ENCODE measurements at places on chromosomes 1 and 21.
A peak's percentile ranks its signal among the peaks of the same experiment; 100 is the strongest.

GRCh38 chr1:67679691-67680090, 5.3 kb upstream of the GADD45A start:
- no peak for DNase-seq

DNA sequence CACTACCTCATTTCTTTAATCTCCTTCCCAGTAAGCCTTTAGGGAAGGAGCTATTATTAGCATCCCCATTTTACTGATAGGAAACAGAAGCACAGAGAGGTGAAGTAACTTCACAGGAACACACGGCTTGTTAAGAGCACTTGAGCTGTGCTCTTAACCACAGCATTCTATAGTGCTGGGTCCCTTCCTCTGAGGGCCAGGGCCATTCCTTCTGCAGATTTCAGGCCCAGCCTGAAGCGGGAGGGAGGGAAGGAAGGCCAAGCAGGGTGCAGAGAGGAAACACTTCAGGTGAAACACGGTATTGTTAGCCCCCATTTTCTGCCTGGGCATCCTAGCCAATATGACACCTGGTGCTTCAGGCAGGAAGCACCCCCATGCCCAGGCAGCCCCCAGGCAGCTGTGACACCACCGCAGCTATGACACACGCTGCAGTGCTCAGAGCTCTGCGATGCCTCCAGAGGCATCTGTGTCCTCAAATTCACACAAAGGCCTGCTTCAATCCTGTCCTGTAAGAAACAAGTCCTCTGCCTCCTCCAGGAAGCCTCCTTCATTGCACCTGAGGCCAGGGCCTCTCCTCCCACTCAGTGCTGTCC, 4.5 kb upstream of the EXTL1 start:
- no peak for DNase-seq

- DNase-seq = no peak
Measured at GRCh38 chr1:111948209-111949171, 41.0 kb downstream of the KCND3 start.

DNA sequence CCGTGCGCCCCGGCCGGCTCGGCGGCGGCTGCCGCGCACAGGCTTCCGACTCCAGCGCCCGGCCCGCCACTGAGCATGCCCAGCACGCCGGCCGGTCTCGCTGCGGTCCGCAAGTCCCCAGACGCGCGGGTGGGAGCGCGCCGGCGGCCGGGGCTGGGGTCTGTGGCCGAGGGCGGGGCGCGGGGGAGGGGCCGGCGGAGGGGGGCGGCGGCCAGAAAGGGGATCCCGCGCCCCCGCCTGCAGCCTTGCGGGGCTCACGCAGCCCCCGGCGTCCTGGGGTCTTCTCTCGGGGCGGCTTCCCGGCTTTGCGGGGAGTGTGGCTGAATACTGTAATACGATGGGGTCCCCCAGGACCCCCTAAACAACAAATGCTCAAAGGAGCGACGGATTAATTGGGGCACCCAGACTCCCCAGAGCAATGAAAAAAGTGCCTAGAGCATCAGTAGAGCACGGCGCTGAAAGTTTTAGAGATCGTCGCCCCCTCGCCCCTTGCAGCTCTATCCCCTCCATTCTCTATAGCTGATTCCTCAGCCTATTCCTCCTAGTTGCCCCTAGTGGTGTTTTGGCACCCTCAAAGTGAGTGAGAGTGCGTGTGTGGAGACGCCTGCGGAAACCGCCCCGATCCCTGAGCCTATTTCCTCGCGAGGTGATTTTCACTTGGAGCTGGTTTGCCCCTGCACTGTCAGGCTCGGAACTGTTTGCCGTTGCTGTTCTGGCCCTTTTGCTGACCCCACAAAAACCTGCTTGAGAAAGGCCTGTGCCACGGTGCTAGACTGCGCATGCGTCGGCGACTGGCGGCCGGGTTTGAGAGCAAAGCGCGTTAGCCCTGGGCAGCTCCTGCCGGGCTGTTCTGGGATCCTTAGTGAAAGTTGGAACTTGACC, at the start of gene VAV3:
Gene VAV3, minus strand, starts transcription at position 71 of the 882 bp plus-strand sequence. CDS start 311 bp downstream, outside the sequence.
- peak; percentile 79 for DNase-seq

GRCh38 chr1:54565113-54565501, 17.1 kb downstream of the ACOT11 start:
- DNase-seq = no peak

GRCh38 chr1:162347281-162347680, 29.4 kb downstream of the SPATA46 start:
- DNase-seq = no peak

- DNase-seq = no peak
Measured at GRCh38 chr1:167465018-167465417, 53.3 kb downstream of the CD247 start.

DNA sequence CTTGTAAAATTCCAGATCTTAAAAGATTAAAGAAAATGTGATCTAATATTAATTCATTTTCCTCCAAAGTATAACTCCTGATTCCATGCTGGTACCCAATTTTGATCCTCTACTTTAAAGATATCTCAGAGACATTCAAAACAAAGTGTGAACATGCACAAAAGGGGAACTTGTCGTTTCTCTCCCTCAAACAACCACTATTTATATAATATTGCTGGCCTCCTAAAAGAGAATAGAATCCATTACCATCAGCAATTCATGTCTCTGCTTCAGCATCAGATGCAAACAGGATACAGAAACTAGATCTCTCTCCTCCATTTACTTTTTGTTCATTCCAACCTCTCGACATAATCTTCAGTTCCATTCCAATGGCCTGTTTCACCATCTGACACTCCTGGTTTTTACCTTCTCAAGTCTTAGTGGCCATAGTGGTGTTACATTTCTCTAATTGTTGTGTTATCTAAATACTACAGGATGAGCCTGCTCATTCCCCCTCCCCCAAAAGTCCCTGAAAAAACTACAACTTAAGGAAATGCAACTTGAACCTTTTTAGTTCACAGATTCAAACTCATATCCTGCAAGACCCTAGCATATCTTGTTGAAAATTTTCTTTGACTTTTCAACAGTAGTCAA, 4.1 kb downstream of the NRIP1 start:
- DNase-seq = peak; percentile 15

- no peak for DNase-seq
Measured at GRCh38 chr1:15757016-15757543, 1.5 kb upstream of the FBLIM1 start.

DNA sequence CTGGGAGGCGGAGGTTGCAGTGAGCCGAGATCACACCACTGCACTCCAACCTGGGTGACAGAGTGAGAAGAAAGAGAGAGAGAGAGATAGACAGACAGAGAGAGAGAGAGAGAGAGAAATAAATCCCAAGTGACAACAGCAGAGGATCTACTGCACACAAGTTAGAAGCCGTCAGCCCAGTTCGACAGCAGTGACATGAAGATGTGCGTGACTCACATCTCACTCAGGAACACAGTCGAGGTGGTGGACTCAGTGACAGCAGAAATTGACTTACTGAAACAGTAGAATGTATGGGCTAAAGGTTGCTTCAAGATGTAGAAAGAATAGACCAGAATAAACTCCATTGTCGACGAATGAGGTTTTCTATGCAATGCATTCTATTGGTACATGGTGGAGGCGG, 77.0 kb upstream of the KRTAP19-8 start:
- no peak for DNase-seq

GRCh38 chr1:9128520-9129265, at the start of gene GPR157:
GPR157 (minus strand) TSS chr1:9129102; CDS start chr1:9129027, 75 bp downstream.
- DNase-seq = peak; percentile 100

DNA sequence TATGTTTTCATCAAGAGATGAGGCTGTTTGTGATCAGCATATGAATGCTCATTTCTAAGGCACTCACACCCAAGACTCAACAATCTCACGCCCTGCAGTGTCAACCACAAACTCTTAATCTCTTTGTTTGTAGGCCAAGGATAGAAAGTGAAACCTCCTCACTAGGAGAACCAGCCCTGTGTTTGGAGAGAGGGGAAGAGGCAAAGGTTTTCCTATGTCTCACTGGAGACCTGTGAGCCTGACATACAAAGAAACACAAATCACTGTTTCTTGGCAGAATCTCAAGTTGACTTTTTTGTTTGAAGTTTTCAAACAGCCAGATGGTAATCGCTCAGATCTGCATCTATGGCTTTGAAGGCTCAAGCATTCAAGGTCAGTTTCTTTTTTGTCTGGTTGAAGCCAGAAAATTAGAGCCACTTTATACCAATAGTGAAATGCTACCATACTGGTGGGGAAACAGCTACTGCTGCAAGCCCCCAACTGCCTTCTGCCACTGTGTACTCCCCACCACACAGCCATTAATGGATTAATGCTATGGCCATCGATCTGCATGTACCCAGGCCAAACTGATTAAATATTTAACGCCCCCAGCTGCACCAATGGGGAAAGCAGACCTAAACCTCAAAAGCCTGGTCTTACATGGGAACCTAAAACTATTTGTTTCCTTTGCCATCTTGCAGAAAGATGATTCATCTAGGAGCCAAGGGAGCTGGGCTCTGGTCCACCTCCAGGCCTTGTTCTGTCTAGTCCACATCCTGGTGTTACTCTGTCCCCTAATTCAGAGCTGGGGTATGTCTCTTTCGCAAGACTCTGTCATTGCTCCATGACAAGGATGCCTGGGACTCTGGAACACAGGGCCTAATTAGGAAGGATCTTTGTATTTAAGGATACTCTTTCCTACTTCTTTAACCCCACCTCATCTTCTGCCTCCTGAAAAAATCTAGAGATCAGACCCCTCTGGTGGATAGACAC, 16.3 kb downstream of the PDZK1 start:
- peak; percentile 59 for DNase-seq

DNA sequence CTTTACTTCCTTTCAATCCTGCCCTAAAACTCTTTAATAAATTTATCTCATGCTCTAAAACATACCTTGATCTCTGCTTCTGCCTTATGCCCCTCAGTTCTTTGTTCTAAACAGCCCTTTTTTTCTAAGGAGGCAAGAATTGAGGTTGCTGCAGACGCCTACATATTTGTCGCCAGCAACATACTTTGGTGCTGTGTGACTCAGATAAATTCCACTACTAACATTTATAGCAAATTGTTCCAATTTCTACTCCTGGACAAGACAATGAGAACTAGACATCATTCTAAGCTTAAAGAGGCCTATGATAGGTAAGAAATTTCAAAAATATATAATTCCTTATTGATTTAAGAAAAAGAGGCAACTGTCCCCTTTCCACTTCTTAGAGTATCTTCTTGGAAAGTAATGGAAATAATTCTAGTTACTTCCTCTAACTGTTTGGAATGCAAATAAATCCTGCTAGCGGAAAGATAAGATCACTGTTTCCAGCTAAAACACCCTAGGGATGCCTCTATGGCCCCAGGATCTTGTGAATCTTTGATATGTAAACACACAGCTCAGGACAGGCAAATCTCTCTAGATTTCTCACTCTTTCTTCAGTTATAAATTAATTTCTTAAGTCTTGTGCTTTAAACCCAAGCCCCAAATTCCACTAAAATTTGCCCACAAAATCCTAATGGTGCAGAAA, 869.1 kb downstream of the KCNT2 start:
- no peak for DNase-seq

- DNase-seq = no peak
Measured at GRCh38 chr1:26297057-26297790, 9.2 kb downstream of the UBXN11 start.

DNA sequence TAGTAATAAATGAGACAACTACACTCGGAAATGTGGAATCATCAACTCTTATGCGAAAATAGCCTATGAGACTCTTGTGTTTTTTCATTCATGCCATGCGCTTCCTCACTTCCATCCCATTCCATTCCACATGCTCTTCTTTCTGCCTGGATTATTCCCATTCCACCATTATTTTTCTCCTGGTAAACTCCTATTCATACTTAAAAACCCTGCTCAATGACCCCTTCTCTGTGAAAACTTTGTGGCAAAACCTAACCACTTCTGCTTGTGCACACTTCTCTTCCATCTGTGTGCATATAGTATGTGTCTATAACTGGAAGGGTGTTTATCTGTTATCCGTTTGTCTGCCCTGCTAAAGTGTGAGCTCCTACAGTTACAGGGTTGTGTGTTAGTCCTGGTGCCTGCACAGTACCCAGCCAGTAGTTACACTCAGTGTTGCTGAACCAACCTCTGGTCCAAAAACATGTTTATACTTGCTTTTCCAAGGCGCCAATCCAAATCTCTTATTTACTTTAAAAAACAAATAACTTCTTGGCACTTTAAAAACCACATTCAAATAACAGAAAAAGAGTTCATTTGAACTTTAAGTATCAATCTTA, 10.7 kb downstream of the EPHX1 start:
- DNase-seq = no peak

GRCh38 chr1:9852004-9852403, 28.2 kb upstream of the CLSTN1 start:
- no peak for DNase-seq

GRCh38 chr1:21121764-21122471, 54.8 kb downstream of the EIF4G3 start:
- DNase-seq = peak; percentile 15

- DNase-seq = no peak
Measured at GRCh38 chr1:147214842-147215539, 10.1 kb downstream of the FMO5 start.

DNA sequence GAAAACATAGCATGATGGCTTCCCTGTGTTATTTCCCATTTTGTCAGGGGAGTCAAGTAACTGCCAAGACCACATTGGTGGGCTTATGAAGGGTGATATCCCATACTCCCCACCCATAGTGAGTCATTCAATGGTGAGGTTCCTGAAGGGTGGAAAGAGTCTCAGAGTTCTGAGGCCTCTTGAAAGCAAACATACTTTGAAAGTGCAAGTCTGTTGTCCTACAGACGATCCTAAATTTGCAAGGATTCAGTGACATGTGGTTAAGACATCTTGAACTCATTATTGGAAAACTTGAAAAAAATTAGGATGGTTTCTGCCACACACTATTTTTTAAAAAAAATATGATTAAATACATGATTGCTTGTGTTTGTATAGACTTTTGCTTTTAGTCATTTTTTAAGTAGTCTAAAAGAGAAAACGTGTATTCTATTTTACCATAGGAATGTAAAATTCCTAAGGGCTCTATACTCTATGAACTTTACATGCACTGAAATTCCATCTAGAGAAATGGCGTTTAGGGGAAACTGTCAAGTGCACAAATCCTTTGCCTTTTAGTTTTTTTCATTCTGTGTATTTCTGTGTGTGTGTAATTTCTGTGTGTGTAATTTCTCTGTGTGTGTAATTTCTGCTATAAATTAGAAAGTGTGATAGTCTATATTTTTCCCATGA, 225.5 kb upstream of the ADAMTS5 start:
- no peak for DNase-seq

DNA sequence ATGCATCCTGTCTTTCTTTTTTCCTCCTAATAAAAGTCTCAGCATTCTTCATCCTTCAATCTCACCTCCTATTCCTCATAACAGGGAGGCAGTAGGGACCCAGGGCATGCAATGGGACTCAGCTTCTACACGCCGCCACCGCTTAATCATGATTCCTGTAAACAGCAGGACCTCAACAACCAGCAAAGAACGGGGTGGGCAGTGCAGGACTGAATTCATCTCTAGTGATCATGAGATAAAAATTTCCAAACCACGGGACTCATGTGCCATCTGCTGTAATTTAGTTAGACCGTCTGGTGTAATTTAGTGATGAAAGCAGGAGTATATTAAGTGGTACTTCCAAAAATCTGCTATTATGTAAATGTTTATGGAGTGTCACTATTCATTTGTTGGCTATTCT, 5.4 kb downstream of the PRAMEF12 start:
- DNase-seq = no peak

Data from AG08396 (cell line).